BE2C (cell line): ENCODE measurements at places on chromosomes 1 and 21.

DNA sequence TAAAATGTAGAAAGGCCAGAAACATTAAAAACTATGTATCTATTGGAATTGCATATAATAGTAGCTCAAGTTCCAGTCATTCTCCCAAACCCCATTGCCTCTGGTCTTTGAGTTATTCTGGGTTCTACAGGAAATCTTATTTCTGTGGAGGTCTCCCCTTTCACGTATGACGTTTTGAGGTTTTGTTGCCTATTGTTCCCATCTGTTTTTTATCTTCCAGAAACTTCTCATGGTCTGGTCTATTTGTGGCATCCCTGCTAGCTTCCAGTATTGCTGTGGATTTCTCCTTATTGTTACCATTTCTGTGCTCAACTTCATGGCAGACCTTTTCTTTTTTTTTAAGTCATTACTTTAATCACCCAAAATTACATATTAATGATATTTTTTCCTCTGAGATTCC is 43.3 kb downstream of the DTL start:
- DNase-seq, result no peak

DNA sequence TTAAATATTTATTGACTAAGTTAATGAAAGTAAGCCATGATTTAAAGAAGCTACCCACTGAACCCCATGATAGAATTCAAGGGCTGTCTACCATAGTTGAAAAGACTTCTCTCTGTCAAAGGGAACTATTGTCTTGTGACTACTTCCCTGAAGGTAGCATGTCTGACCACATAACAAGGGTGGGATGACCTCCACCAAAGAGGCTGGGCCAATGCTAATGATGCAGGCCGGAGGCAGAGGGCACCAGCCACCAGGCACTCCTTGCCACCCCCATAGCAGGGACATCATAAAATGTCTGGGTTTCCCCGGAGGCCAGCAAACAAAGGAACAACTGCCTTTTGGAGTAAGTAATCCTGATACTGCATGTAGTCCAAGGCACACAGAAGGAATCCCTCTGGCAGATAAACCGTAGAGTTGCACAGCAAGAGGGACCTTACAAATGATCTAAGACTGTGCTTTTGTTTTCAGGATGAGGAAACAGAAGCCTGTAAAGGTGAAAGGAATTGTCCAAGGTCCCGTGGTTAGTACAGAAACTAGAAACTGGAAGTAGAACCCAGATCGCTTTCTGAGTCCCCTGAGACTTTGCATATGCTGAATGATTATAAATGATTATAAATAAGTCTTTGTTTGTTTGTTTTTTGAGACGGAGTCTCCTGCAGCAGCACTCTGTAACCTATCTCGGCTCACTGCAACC is 33.5 kb upstream of the ITPKB start:
- no peak for DNase-seq

- DNase-seq, result peak; percentile 90
These were observed at the start of gene EPHA10 for GRCh38 chr1:37764888-37765441. Gene EPHA10 (minus strand): TSS chr1:37765120. CDS start chr1:37765066, 54 bp downstream.

DNA sequence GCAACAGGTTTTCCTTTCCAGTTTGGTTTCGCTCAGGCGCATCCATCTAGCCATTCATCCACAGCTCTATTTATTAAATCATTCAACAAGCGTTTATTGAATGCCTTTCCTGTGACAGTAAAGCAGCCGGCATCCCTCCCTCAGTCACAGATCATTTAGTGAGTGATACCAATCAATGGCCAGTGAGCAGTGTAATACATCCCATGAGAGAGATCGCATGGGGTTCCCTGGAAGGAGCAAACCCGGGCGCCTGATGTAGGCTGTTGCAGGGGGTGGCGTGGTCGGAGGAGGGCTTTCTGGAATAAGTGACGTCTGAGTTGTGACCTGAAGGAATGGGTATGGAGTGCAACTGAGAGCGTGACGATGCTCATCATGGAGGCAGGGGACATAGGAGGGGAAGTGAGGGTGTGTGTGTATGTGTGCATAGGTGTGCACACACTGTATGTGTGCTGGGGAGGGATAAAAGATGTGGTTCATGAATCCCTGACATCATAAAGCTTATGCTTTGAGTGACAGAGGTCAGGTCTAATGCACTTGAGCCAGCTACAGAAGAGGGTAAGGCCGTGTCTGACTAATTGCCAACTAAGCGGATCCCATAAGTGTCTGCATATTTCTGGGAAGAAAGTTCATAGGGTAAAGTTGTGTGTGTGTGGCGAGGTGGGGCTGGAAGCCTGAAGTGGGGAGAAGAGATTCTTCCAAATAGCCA is 6.6 kb downstream of the FCMR start:
- no peak for DNase-seq

GRCh38 chr1:156430303-156430702 is 61.3 kb downstream of the RHBG start:
- no peak for DNase-seq

GRCh38 chr1:69213644-69214043 is 354.1 kb upstream of the LRRC7 start:
- no peak for DNase-seq

GRCh38 chr1:219817914-219818313 is 110.4 kb downstream of the SLC30A10 start:
- DNase-seq, result no peak

DNA sequence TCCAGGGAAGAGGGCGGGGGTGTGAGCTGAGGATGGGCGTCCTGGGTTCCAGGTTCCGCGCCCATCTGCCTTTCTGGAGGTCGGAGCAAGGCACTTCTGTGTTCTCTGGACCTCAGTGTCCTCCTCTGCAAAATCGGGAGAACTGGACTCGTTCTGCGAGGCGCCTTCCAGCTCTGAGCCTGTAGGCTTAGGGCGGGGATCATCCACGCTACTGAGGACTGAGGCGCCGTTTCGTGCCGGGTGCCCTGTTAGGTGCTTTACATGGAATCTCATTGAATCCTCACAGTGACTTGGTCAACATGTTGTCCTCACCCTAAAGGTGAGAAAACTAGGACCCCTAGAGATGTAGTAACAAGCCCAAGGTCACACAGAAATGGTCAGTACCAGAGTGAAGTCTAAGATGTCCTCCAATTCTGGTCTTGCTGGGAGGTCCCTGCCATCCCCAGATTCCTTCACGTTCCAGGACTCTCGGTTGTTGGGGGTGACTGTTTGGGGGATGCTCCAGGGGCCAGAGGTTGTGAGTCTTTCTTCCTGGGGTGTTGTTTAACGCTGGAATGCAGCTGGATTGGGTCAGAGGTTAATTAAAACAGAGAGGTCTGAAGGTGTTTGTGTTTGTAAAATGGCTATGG is 677 bp downstream of the PRKAA2 start:
- DNase-seq, result no peak

- DNase-seq, result no peak
These were observed 820.8 kb downstream of the BRINP3 start for GRCh38 chr1:189656628-189657530.

- DNase-seq, result peak; percentile 12
These were observed 1.6 kb downstream of the GJC2 start for GRCh38 chr1:228151180-228151925.

GRCh38 chr21:26080211-26080610 is 90.4 kb downstream of the APP start:
- no peak for DNase-seq

DNA sequence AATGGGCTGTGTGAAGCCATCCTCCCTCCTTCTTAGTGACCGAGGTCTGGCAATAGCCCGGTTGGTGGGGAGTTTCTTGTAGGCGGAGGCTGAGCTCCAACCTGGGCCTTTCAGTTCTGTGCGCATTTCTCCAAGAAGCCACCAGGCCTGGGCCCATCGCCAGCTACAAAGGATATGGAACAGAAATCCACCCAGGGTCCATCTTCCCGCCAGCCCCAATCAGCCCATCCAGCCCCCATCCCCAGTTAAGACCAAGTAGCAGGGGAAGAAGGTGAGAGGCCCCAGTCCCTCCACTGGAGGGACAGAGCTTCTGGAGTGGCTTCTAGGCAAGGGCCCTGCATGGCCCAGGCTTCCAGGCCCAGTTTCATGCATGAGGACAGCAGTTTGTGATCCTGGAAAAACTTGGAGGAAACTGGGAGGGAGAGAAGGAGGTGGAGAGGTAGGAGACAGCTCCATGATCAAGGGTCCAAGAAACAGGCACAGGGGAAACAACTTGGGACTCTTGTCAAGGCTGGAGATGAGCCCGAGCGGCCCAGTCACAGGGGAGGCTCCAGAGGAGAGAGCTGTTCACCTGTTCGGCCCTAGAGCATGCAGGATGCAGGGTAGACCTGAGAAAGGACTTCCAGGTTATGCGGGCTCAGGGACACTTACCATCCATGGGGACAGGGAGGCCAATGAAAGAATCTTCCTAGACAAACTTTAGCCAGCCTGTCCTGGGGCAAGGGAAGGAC is 261.2 kb downstream of the PTPRU start:
- DNase-seq, result no peak
